ENCODE measurements at places on chromosomes 1 and 21. TPM values are rescaled to one million over a fixed set of nuclear protein-coding genes. Genes with fewer than 3 reads are reported as not detected.

RHEX gene
- total RNA-seq: not detected

U2AF1 gene
- 26.7 TPM for total RNA-seq

YY1AP1 gene
- 50.0 TPM for total RNA-seq

S100A1 gene
- total RNA-seq: not detected

TTC34 gene
- 0.22 TPM for total RNA-seq

SMCP gene
- not detected for total RNA-seq

SYNC gene
- 31.8 TPM for total RNA-seq

VCAM1 gene
- not detected for total RNA-seq

CASQ1 gene
- 0.76 TPM for total RNA-seq
